ELF-1 (cell line): ENCODE measurements at places on chromosomes 13 and 19.

DNA sequence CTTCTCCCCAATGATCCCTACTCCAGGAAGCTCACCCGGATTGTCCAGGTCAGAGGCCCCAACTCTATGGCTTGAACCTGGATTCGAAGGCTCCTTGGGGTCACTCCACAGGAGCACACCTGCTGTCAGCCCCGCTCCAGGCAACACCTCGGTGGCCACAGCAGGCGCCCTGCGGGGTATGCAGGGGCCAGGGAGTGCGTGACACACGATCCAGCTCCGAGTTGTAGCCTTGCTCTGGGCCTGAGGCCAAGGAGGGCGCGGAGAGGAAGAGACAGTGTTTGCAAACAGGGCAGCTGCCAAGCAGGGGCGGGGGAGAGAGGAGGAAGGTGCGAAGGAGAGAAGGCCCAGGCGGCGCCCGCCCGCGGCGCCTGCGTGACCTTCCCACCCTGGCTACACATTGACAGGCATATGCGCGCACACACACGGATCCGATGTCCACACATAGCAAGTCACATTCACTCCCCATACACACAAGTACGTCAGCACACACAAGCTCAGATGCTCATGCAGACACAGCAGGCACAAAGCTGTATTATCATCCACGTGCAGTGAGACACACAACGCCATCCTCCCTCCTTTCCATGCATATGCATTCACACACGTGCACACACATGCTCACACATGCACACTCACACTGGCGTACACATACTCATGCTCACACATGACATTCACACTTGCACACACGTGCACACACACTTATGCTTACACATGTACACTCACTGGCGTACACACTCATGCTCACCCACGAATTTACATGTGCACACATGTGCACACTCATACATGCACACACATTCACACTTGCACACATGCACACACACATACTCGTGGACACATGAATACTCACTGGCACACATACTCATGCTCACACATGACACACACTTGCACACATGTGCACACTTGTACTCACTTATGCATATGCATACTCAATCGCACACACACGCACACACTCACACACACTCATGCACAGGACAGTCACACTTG, 10.4 kb downstream of the SBK2 start:
- peak; percentile 87 for DNase-seq

- DNase-seq: no peak
Observed at GRCh38 chr19:51901860-51902259, 3.0 kb downstream of the ZNF649 start.

- no peak for DNase-seq
Observed at GRCh38 chr13:39105110-39105509, 66.9 kb downstream of the NHLRC3 start.

DNA sequence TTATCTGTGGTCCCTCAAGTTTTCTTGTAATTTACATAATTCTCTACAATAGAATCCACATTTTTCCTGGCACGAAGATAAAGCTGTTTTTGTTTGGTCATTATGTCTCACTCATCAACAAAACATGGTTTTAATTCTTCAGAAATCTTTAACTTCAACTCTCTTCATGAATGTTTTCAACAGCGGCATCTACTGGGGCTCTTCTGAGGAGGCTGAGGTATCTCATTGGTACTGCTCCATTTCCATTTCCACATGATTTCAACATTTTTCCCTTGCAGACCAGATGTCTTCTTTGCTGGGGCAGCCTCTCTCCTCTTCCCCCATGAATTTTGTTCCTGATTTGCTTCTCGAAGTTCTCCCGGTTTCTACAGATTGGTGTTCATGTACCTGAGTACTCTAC, 5.8 kb upstream of the KBTBD7 start:
- DNase-seq: no peak

- DNase-seq: peak; percentile 55
Observed at GRCh38 chr13:113947311-113948033, 26.4 kb downstream of the C13orf46 start.

DNA sequence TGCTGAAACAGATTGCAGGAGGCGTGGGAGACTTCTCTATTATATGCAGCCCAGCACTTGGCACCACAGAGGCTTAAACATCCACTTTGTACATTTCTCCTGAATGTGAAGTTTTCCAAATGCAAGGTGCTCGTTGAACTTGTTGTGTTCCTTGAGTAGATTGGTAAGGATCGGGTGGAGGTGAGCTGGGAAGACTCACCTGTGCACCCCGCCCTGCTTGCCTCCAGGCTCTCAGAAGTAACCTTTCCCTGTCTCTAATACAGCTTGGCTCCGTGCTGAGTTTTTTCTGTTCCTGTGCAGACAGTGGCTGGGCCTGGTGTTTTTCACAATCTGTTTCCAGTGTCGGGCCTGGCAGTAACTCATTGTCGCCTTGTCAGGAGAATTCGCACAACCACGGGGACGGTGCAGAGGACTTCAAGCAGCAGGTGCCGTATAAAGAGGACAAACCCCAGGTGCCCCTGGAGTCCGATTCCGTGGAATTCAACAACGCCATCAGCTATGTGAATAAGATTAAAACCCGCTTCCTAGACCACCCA, 12.3 kb downstream of the SIN3B start:
- no peak for DNase-seq

DNA sequence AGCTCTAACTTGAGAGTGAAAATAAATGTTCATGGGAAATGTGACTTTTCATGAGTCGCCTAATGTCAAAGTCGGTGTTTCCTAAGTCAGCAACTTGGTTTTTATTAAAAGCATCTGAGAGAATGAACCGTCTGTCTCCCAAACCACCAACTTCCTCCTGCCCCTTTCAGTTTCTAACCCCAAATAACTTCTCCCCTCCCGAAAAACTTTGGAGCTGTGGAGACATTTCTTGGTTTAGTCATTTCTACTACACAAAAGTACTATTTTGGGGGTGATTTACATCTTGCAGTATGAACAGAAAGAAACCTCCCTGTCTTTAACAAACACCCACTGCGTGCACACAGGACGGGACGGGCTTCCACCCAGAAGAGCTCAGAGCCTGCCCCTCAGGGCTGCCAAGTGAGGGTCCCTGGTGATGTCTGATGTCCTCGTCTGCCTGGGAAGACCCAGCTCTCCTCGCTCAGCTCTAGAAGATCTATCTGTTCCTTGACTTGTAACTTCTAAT, 65.0 kb downstream of the RASA3 start:
- no peak for DNase-seq

- DNase-seq: no peak
Observed at GRCh38 chr13:37534676-37535075, 63.9 kb downstream of the POSTN start.

DNA sequence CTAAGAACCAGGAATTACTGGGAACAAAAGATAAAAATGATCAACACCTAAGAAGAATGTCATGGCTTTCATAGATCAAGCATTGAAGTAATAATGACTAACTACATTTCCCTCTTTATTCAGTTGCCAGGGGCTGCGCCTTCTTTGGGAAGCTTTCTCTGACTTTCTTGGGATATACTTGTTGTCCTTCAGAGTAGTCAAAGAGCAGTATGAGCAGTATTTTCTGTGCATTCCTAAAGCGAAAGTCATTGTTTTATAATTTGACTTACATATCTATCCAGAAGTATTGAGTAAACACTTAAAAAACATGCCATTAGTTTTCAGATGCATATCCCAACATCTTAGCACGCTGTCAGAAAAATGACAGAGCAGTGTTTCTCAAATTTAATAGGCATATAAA, 2412.4 kb downstream of the PCDH9 start:
- no peak for DNase-seq

DNA sequence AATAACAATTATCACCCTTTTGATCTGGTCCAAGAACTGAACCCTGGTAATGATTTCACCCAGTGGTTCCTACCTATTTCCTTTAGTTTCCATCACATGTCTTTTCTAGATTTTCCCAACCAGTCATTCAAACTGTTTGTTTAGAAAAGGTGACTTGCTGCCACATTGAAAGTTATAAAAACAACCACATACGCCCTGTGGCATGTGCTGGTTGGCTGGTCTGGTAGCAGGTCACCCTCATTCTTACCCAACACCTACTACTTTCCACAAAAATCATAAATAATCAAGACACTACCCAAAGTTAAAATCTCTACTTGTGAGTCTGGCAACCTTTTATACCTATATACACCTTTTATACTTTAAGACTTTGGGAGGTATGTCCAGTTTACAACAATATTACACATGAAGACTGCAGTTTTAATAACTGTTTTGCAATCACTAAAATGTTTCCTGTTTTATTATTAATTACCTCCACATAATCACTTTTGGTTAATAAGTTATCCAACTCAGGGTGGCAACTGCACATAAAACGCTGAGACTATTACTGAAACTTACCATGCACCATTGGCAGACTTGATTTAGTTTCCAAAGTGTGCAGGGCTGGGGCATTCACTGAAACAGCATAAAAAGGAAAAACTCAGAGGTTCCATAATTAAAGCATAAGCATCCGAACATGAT, 38.9 kb downstream of the DZIP1 start:
- no peak for DNase-seq

DNA sequence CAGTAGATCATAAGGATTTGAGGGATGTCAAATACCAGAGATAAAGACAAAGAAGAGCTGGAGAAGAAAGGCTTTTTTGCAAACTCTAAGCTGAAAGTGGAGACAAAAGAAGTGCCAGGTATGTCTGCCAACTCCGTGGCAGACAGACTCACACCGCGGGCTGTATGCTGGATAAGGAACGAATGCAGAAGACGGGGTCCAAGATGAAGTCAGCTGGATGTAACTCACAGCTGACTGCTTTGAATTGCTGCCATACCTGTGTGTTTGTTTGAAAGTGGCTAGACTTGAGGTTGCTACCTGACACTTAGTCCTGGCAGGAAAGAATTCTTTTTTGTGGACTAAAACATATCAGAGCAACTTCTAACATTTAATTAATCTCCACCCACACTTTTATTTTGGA, 398.8 kb downstream of the DLEU7 start:
- no peak for DNase-seq

- no peak for DNase-seq
Observed at GRCh38 chr19:33731881-33732280, 64.8 kb upstream of the KCTD15 start.

GRCh38 chr13:70520275-70521036, 412.2 kb upstream of the KLHL1 start:
- DNase-seq: no peak

DNA sequence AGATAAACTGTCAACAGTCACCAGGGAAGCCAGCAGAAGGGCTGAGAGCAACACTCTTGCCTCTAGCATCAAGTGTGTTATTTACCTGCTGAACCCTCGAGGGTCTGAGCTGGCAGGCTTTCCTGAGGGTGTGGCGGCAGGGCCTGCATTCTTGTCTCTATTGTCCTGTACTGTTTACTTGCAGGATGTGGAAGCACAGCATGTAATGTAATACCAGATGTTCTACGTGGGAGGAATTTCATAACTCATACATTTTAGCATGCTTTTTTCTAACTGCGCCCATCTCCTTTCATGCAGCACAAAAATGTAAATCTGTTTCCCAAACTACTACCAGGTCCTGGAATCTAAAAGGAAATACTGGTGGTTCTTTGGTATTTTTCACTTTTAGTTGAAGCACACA, 153.1 kb downstream of the RGCC start:
- DNase-seq: peak; percentile 52

DNA sequence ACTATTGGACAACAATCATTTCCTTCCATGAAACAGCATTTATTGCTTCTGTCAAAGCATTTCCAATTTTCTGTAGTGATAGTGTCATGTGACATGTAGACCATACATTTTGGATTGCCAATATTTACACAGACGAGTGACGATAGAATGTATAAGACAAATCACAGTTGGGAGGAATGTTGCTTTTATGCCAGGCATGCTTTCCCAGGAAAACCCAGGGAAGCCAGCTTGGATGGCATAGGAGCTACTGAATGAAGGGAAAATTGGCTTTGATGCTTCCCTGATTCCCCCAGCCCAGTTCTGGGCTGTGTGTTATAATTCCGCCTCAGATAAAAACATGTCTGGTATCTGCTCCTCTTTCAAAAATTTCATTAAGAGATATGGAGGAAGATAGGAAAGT, 22.5 kb downstream of the SCEL start:
- DNase-seq: no peak

DNA sequence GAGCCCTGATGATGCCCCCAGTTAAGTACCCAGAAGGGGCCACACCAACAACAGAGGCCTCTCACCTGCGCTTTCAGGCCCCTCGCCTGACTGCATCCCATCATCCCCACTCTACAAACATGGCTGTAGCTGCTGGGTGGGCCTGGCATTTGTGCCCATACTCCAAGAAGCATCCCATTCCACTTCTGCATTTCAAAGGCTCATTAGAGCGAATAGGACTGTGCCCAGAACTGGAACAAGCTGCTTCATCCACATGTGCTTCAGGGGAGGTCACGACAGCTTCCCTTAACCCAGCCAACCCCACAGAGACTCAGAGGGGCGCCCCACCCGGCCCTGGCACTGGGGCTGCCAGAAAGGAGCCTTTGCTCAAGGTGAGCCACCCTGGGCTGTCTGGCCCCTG, 156.9 kb downstream of the SIPA1L3 start:
- DNase-seq: no peak

DNA sequence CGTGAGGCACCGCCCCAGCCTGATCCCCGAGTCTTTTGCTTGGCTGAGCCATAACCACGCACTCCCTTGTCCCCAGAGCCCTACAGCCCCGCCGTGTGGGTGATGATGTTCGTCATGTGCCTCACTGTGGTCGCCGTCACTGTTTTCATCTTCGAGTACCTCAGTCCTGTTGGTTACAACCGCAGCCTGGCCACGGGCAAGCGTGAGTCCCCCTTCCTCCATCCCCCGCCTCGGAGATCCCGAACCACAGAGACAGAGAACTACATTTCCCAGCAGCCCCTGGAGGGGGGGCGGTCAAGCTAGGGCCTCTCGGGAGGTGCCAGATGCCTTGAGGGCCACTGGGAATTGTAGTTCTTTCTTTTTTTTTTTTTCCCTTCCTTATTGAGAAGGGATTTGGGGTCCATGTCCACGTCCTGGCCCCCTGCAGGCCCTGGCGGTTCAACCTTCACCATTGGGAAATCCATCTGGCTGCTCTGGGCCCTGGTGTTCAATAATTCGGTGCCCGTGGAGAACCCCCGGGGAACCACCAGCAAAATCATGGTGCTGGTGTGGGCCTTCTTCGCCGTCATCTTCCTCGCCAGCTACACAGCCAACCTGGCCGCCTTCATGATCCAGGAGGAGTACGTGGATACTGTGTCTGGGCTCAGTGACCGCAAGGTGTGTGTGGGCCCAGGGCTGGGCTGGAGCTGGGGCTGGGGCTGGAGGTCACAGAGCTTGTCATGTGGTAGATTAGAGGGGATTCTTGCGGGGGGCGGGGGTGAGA, 25.9 kb downstream of the GRIN2D start:
- peak; percentile 78 for DNase-seq
